ENCODE measurements at places on chromosomes 2 and 18.

DNA sequence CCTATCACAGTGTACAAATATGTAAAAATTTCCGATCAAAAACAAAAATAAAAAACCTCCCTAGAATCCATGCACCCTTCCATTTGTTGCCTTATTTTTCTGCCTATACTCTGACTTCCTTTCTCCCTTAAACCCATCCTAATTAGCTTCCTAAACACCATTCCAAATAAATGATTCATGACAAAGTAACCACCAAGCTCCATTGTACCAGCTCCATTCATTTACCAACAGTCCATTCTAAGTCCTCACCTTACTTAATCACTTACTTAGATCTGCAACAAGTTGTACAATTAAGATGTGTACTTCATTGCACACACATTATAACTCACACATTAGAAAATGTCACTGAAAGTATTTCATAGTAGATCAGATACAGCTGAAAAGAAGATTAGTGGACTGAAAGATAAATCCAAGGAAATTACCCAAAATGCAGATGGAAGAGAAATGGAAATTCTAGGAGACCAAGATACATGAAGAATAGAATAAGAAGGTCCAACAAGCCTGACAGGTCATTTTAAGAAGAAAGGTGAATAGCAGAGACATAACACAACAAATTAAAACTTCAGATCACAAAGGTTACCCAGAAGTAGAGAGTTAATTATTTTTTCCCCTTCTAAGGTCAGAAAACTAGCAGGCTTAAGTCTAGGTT, 154.6 kb downstream of the DYM start:
- no peak for DNase-seq

DNA sequence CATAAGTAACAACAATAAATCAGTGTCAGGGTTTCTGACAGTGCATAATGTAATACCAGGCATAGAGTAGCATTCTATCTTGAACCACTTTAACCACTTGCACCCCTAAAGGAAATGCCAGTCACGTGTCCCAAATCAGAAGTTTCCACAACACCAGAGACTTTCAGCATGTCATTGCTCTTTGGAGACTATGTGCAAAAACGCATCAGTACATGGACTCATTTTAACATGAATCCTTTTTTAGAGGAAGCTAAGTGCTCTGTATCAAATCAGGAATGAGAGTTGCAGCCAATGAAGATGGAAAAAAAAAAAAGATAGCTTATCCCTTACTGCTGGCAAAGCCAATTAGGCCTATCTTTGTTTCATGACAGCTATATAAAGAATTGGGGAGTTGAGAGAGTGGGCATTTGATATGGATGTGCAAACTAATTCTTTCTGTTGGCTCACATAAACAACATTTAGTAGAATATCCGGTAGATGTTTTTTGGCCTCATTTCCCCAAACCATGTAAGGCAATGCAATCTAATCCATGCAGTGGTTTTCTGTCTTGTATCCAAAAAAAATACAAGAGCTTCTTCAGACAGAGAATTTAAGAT, 353.1 kb downstream of the IRS1 start:
- DNase-seq, result no peak

GRCh38 chr2:197804758-197805714, 643 bp downstream of the PLCL1 start:
- no peak for DNase-seq

- DNase-seq, result no peak
Observed at GRCh38 chr2:241978670-241979069, 109.1 kb downstream of the RTP5 start.

DNA sequence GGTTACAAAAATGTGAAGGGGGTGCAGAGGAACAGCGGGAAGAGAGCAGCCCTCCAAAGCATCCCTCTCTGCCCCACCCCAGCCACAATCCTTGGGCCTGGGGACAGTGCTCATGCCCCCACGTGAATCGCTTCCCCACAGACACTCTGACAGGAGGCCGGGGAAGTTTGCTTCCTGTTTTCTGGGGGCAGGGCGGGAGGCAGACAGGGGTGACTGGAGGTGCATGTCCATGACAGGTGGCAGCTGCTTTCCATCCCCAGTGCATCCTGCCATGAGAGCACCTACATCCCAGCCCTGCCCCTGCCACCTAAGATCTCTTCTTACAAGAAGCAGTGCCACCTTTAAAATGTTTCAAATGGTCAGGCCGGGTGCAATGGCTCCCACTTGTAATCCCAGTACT, 47.2 kb upstream of the UBE2F start:
- DNase-seq, result no peak

GRCh38 chr2:44789446-44789845, 152.1 kb upstream of the SIX3 start:
- no peak for DNase-seq

- no peak for DNase-seq
Observed at GRCh38 chr2:10078704-10079265, 1.4 kb downstream of the CYS1 start.

- no peak for DNase-seq
Observed at GRCh38 chr2:65706411-65706810, 274.0 kb upstream of the SPRED2 start.

DNA sequence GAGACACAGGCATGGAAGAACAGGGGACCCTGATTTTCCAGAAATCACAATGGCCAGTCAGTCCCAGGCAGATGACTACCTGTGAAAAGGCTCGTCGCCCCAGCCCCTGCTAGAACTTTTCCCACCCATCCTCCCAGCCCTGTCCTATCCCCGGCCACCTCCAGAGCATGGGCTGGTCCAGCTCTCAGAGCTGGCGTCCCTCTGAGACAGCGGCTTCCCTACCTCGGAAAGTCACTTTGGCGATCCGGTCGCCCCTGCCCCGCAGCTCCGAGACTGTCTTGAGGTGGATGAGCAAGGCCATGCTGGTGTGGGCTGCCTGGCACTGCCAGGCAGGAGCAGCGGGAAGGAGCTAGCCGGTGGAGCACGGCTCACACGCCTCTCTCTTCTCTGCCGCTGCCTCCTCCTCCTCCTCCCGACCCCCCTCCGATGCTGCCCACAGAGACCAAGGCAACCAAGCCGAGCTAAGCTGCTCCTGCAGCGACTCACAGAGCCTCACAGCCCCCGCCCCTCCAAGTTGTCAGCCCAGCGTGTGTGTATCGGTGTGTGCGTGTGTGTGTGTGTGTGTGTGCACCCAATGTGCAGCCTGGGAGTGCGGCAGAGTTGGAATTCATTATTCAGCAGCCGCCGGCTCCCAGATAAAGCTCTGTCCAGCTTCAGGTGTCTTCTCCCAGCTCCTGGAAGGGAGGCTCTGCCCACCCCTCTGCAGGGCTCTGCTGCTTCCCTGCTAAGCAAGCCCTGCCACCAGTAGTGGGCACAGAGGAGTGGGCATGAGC, 80.5 kb upstream of the OTOF start:
- DNase-seq, result no peak
